ENCODE measurements at places on chromosomes 6 and 20.

DNA sequence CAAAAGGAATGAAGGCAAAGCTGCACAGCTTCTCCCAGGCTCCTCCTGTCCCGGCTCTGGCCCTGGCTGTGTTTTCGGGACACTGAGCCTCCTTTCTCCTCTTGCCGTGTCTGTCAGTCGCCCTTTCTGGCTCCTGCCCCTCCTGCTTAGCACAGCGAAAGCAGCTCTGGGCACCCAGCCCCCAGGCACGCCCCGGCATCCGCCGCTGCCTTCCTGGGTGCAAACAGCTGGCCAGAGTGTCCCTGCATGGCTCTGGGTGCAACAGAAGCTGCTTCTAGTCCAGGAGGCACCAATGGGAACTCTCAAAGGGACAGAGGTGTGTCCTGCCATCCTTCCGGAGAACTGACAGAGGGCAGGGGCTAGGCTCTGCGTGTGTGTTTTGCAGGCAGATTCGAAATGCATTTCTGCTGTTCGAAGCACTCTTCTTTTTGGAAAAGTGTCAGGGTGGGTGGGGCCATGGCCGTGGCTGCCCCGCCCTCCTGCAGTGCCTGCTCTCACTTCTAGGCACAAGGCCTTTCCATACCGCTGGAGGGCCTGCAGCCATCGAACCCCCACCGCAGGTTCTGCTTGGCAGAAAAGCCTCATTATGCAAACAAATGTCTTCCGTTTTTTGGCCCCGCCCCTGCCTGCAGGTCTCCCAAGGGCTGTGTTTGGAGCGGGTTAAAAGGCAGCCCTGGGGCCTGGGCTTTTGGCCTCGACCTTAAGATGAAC lies 15.5 kb downstream of the COL9A3 start:
- DNase-seq = no peak

GRCh38 chr20:32159766-32160221 lies 47.7 kb downstream of the PLAGL2 start:
- no peak for DNase-seq

DNA sequence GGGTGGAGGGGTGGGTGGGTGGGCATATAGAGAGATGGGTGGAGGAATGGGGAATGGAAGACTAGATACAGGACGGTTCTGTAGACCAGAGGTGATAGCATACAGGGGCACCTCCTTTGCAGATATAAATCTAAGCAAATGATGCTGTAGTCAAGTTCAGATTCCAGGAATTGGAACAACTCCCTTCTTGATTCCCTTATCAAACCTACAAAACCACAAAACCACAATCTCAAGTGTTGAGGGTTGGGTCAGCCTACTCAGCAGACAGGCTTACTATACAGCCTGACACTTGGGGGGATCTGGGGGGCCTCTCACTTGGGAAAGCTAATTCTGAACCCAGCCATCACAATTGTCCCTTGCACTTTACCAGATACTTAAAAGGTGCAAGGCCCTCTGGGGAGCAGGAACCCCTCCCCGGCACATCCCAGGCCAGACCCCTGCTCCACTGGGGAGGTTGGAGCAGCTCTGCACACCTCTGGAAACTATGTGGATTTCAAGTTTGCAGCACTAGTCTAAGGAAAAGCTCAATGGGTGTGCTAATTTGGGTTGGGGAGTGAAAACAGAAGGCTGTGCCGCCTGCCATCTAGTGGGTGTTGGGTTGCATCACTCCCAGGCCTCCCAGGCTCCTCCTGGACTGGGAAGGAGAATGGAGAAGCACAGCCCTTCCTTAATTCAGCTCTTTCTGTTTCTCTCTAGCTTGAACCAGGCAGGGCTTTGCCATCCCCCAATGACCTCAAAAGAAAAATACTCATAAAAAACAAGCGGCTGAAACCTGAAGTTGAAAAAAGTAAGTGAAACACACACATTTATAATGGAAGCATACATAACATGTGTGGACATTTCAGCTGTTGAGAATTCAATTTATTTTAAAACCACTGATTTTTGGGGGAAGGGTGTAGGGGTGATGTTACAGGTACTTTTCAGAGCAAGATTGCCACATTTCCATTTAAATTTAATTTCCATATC lies 121.2 kb upstream of the LAMP5 start:
- DNase-seq = no peak

GRCh38 chr6:134480593-134480992 lies 162.7 kb upstream of the SGK1 start:
- DNase-seq = no peak

Data from cortex of kidney (tissue), 1 donor.